ENCODE measurements at places on chromosomes 11 and 22.

DNA sequence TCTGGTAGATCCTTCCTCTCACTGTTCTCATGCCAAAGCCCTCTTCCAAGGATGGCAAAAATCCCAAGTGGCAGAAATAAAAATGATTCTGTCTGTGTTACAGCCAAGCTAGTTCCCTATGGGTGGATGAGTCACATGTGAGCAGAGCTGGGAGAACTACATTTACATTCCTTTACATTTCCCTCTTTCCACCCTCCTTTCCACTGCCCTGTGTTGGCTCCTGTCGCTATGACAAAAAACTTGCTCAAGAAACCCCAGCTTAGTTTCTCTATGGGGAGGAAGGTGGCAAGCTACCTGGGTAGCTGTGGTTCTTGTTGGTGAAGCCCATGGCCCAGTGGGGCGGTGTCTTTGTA, 10.2 kb upstream of the DDB2 start:
- no peak for DNase-seq

GRCh38 chr22:46969961-46970360, 207.5 kb downstream of the TBC1D22A start:
- DNase-seq, result no peak

GRCh38 chr11:106242718-106243415, 165.4 kb downstream of the AASDHPPT start:
- no peak for DNase-seq

GRCh38 chr22:22111267-22111751, 128.7 kb upstream of the TOP3B start:
- peak; percentile 63 for DNase-seq

DNA sequence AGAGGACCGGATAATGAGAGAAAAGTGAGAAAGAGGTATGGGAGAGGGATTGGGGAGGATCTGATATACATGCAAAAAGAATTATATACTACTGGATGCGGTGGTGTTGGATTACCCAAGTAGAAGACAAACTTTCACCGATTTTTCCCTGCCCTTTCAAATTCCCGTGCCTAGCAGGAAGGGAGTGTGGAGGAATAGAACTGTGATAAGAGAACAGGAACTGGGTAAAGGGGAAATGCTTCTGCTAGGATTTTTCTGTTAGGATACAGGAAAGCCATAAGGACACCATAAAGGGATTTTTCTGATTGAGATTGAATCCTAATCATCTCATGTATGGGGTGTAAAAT, 480 bp upstream of the MTMR2 start:
- peak; percentile 33 for DNase-seq

DNA sequence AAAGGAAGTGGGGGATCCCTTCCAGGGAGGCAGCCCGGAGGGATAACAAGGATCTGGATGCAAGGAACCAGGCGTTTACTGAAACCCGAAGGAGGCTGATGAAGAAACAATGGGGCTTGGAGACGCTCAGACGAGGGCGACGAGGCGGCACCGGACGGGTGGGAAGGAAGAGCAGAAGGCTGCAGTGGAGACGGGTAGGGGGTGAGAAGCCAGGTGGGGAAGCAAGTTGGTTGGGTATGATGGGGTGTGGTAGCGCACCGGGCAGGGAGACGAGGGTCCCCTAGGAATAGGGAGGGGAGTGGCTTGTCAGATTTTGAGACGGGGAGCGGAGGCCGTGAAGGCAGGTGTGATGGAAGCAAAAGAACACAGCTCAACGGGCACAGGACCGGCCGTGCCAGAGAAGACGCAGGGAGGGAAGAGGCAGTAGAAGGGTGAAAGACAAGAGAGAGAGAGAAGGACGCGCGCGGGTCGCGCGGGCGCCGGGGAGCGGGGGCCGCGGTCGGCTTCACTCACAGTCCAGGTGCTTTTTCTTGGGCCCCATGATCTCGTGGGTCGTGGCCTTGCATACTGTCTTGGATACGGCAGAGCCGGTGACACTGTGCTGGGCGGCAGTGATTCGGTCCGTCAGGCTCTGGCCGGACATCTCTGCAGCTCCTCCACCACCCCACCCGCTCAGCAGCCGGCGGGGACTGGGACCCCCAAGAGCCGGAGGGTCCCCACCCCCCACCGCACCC, 579 bp downstream of the PICALM start:
- DNase-seq, result no peak

- DNase-seq, result peak; percentile 48
Measured at GRCh38 chr22:26428515-26429457, at the start of gene ASPHD2. ASPHD2 (plus strand) TSS chr22:26429260; CDS start chr22:26433616, 4,356 bp downstream.

DNA sequence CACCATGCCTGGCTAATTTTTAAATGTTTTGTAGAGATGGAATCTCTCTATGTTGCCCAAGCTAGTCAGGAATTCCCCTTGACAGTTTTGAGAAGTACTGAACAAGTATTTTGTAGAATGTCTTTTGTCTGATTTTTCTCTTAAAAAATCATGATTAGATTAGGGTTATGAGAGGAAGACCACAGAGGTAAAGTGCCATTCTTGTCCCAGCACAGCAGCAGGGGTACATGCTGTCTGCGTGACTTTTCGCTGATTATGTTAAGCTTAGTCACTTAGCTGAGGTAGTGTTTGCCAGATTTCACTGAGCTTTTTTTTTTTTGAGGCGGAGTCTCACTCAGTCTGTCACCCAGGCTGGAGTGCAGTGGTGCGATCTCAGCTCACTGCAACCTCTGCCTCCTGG, 13.6 kb upstream of the NUP160 start:
- peak; percentile 87 for DNase-seq

DNA sequence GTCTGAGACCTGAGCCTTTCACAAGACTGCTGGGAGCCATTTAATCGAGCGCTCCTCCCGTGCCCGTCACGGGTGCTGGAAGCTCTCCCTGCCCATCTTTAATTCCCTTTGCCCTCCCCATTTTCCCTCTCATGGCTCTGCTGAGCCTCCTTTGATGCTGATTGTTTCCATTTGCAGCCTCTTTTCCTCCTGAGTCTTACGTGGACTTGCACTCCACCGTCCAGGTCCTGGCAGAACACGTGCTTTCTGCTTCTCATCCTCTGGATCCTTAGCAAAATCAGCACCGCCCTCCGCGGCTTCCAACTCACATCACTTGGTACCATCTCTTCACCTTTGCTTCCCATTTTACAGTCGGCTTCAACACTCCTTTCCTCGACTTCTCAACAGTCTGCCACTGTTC, 7.3 kb downstream of the IFT27 start:
- DNase-seq, result no peak

GRCh38 chr22:36806835-36807234, 10.0 kb downstream of the PVALB start:
- DNase-seq, result no peak

GRCh38 chr22:41922328-41922727, 4.3 kb downstream of the TNFRSF13C start:
- no peak for DNase-seq

DNA sequence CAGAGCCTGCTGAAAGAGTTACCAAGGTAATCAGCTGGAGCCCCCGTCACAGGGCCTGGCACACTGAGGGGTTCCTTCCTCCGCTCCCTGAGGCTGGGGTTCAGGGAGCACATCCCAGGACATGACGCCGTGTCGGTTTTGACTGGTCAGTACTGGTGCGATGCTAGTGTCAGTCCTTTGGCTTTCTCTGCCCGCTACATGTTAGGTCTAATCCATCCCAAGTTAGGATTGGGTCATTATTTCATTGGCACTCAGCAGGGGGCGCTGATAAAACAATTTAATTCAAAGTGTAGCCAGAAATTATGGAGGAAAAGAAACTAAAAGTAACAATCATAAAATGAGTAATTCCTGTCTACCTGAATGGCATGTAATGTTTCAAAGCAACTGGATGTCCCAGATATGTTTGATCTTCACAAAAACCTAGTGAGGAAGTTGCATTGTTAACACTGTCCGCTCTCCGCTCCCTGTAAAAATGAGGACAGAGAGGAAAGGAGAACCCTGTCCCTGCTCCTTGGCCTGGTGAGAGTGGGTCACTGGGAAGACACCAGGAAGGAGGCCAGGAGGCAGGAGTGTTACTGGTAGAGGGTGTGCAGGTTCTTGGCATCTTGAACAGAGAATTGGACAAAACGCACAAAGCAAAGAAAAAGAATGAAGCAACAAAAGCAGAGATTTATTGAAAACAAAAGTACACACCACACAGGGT, 27.1 kb downstream of the TSKU start:
- DNase-seq, result no peak

DNA sequence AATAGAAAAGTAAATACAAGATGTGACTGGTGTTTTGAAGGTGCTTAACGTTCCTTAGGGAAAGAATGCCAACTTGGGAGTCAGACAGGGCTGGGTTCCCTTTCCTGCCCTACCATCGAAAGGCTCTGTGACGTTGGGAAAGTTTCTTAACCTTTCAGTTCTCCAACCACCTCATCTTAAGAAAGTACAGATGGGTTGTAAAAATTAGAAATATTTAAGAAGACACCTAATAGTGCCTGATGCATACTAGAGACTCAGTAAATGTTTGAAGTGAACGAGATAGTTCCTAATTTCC, 1.1 kb downstream of the GTPBP1 start:
- no peak for DNase-seq

DNA sequence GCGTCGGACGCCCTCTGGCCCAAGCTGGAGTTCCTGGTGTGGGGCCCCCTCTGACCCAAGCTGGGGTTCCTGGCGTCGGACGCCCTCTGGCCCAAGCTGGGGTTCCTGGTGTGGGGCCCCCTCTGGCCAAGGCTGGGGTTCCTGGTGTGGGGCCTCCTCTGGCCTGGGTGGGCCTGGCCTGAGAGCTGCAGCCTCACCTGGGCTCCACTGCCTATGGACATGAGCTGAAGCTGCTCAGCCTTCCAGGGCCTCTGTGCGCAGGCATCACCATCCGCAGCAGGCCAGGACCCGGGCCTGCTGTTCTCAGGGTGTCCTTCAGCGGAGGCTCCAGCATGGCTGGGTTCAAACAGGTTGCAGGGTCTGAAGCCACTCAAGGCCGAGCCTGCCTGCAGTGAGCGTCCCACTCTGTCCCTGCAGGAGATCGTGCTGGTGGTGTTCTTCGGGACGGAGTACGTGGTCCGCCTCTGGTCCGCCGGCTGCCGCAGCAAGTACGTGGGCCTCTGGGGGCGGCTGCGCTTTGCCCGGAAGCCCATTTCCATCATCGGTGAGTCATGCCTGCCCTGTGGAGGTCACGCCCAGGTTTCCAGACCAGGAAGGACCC, 125.5 kb downstream of the KCNQ1 start:
- no peak for DNase-seq

DNA sequence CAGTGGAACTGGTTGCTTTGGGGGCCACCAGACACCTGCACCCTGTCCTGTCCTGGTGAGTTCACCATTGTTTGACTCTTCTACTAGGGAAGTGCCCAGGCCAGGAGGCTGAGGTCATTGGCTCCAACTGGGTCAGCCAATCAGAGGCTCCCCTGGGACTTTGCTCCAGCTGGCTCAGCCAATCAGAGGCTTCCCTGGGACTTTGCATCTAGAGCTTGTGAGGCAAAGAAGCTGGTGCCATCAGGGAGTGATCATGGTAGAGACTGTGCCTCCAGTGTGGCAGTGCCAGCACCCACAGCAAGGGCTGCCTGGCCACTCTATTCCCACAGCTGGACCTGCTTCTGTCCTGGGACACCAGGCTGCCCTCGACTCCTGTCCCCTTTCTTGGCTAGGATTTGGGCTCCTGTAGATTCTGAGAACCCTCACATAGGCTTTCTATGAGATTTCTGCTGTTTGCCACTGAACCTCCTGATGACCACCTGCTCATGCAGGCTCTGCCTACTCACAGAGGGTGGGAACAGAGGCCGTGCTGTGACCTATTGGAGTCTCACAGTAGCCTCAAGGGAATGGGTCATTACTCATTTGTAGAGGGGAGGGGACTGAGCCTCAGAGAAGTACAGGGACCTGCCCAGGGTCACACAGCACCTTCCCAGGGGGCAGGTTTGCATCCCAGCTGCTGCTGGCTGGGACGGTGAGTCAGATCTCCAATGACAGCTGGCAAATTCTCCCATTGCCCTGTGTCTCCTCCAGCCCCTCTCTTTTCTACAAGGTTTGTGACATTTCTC, 59.2 kb upstream of the SHISAL1 start:
- no peak for DNase-seq

DNA sequence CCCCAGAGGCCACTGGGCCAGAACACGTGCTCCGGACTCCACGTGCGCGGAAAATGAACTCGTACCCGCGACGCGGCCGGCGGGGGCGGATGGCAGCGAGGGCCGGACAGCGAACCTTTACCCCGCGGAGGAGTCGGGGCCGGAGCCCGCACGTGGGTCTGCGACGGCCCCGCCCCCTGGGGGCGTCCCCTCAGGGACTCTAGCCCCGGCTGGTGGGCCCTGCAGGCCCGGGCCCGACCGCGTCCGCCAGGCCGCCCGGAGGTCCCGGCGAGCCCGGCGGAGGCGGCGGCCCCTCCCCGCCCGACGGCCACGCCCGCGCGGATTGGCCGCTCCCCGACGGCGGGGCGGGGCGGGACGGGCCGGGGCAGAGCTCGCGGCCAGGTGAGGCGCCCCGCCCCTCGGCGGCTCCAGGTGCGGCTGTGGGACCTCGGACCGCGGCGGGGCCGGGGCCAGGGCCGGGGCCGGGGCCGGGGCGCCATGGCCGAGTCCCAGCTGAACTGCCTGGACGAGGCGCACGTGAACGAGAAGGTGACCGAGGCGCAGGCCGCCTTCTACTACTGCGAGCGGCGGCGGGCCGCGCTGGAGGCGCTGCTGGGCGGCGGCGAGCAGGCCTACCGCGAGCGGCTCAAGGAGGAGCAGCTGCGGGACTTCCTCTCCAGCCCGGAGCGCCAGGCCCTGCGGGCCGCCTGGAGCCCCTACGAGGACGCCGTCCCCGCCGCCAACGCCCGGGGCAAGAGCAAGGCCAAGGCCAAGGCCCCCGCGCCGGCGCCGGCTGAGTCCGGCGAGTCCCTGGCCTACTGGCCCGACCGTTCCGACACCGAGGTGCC, at the start of gene FAM83F:
Gene FAM83F (plus strand): TSS at position 389 of the 827 bp plus-strand sequence. CDS start 89 bp downstream, at position 478.
- DNase-seq, result no peak

DNA sequence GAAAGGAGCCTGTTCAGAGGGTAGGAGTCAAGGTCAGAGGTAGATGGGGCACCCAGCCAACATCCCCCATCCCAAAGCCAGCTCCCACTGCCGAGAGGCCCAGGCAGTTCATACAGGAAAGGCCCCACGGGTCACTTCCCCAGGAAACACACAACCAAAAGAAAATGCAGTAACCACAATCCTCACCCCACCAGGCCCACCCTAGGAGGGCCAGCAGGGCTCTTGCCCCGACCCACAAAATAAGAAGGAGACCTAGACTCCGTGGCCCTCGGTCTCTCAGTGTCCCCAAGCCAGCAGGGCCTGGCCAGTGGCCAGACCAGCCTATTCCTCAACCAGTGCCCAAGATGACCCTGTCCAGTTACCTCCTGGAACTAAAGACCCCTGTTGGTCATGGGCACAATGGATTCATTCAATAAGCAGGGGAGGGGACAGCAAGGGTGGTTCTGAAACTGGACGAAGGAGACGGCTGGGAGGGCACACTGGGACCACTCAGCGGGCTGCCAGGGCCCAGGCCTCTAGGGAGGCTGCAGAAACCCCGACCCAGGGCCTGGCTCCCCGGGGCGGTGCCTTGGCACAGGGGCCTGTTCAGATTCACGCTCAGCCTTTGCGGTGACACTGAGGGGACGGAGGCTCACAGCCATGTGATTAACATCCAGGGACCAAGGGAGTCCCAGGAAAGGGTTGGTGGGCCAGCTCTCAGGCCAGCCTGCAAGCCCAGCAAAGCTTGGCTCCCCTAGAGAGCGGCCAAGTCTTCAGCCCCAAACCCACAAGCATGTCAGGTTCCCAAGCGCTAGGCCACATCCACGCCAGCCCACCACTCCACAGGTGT, 5.5 kb downstream of the RAB3IL1 start:
- DNase-seq, result no peak

GRCh38 chr22:34997633-34998299, 68.2 kb upstream of the ISX start:
- no peak for DNase-seq

Measured in H4 (cell line).